ENCODE measurements at places on chromosomes 7 and 10.

GRCh38 chr10:52778511-52779392 is 6.2 kb upstream of the MBL2 start:
- DNase-seq: no peak

GRCh38 chr7:45104844-45105587 is 6.5 kb downstream of the TBRG4 start:
- no peak for DNase-seq

- no peak for DNase-seq
Measured at GRCh38 chr7:98629001-98629431, 11.9 kb downstream of the NPTX2 start.

DNA sequence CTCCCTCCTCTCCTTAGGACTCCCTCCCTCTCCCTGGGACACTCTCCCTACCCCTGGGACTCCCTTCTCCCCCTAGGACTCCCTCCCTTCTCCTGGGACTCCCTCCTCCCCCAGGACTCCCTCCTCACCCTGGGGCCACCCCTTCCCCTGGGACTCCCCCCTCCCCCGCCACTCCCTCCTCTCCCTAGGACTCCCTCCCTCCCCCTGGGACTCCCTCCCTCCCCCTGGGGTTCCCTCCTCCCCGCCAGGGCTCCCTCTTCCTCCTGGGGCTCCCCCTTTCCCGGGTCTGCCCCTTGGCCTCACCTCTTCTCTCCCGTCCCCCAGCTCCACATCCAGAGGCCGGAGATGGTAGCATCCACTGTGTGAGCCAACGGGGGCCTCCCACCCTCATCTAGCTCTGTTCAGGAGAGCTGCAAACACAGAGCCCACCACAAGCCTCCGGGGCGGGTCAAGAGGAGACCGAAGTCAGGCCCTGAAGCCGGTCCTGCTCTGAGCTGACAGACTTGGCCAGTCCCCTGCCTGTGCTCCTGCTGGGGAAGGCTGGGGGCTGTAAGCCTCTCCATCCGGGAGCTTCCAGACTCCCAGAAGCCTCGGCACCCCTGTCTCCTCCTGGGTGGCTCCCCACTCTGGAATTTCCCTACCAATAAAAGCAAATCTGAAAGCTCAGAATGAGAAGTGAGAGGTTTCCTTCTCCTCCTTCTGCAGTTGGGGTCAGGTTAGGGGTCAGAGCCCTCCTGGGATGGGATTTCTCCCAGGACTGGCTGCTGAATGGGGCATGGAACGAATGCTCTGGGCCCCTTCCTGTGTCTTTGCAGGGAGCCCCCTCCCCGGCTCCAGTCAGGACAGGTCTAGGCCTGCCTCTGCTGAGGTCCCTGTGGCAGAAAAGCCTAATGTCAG is 1.4 kb upstream of the MUC17 start:
- DNase-seq: no peak

DNA sequence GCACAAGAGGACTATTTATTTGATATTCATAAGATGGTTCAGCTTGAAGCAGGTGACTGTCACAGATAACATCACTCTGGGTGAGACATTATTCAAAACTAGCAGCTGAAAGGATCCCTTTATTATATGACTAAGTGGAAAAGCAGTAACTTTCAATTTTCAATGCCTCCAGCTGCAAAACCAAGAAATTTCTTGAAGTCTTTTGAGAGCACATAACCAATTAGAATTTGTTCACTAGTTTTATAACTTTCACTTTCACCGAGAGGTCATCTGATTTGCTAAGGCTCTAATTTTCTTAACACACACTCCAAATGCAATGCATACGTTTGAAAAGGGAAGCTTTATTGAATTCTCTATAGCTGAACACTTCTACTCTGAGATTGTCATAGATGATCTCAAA is 88.6 kb upstream of the KLF14 start:
- DNase-seq: no peak

DNA sequence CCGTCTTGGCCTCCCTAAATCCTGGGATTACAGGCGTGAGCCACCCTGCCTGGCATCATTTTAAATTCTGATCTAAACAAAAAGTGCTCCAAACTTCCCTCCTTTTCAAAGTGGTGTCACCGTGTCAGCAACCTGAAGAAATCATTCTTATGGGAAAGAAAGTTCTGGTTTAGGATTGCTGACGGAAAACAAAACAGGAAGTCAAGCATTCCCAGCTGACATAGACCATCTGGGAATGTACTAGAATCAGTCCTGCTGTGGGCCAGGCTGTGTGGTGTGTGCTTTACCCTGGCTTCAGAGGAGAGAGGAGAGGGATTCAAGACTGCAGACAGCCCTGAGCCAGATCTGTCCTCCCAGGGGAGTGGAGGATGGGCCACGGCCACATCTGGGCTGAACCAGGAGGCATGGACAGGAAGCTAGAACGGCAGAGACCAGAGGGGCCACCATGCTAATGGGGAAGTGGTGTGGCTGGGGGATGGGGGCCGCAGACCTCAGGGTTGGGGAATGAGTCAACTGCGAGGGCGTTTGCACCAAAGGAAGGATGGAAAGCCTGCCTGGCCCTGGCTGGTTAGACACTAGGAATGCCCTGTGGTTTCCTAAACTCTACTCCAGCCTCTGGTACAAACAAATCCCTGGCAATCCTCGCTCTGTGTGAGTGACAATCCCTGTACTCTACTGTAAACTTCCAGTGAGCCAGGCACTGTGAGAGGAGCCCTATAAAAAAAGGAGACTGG is 16.7 kb upstream of the CLIP2 start:
- no peak for DNase-seq

DNA sequence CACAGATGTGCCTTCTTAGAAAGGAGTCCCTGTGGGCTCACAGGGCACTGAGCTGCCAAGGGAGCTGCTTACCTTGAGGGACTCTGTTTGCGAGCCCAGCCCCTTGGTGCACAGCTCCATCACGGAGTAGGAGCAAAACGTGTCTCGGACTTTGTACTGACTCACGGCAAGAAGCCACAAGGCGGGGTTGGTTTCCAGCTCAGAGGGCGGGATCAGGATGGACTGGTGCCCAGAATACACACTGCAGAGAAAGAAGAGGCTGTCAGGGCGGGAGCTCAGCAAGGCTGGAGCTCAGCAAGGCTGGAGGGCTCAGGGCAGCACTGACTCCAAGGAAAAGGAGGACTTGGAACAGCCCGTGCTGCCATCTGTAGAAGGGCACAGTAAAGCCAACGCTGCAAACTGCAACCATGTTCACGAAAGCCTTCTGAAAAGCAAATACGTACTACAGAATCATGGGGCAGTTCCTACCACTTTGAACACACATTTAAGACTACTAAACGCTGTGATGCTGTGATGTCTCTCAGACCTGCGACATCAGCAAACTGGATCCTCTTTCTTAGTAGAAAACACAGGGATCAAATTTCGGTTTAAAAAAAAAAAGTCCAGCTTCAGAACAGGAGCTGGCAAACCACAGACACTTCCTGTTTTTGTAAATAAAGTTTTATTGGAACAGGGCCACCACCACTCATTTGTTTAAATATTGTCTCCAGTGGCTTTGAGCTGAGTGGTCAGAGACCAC is 194.3 kb downstream of the ZMYND11 start:
- peak; percentile 20 for DNase-seq

- no peak for DNase-seq
Measured at GRCh38 chr7:75870557-75871161, 8.2 kb upstream of the RHBDD2 start.

DNA sequence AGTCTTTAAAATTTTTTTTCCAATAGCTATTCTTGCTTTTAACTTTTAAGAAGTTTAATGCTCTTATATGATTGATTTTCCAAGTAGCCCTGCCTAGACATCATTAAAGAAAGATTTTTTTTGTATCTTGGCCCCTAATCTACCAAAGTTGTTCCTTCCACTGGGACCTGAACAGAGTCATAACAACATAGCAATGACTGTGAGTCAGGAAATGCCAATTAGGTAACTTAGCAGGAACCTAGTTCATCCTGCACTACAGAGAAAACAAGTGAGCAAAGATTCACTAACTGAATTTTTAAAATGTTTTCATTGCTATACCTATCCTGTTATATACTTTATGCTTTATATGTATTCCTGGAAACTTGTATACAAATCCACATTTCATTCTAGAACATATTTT is 284.7 kb downstream of the BICC1 start:
- DNase-seq: no peak
